CD4-positive, alpha-beta T cell treated with Interleukin-10 for 1 hour (primary cell): ENCODE measurements at places on chromosomes 5 and 9.

GRCh38 chr5:125865166-125865815 lies 557.9 kb upstream of the GRAMD2B start:
- DNase-seq: no peak

DNA sequence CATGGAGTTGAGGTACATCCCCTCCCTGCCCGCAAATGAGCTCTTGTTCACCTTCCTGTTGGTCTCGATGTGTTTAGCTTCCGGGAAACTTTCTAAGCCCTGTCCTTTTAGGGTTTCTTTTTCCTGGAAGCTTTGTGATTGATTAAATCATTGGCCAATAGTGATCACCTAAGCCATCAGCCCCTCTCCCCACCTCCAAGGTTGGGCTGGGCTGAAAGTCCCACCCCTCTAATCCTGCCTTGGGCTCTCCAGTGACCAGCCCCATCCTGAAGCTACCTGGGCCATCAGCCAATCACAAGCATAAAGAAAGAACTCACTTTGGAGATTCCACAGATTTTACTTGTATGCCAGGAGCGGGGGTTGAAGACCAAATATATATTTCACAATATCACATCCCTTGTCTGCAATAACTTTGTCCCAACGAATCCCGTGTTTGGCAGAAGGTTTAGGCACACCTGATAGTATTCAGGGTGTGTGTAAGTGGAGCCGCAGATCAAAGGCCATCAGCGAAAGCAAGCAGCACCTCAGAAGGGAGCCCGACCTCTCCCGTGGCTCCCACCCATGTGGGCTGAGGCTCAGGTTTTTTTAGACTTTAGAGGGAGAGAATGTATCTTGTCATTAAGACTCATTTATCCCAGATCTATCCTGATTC lies 20.4 kb downstream of the ROPN1L start:
- no peak for DNase-seq

- no peak for DNase-seq
These were observed 62.6 kb upstream of the C6 start for GRCh38 chr5:41275813-41276512.

GRCh38 chr5:131495536-131496399 lies 139.3 kb downstream of the RAPGEF6 start:
- no peak for DNase-seq
